Nephron progenitor cell (in vitro differentiated cells): ENCODE measurements at places on chromosomes 5 and 9.

DNA sequence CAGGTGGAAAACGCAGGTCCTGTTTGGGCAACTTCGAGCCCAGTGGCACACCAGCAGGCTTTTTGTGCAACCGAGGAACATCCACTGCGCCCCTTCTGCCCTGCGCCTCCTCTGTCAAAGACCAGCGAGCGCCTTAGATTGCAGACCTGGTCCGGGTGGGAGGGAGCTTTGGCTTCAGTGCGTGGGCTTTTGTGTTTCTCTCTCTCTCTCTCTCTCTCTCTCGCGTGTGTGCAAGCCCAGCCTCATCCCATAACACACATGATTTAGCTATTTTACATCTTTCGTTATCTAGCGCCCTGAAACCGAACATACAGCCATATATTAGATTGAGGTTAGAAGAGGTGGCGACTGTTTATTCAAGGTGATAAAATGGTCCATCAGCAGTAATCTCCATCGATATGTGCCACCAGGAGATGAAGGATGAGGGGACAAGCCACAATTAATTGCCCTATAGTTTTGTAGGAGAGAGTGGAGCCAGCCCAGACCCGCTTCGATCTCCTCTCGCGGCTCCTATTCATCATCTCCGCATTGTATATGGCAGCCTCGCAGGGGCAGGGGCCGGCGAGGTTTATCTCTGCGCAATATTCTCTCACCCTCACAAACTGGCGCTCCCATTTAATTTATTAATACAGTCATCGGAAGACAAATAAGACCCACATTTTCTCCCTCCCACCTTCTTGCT is 5.3 kb downstream of the PRDM6 start:
- DNase-seq: no peak

GRCh38 chr5:12870872-12871539 is 966.8 kb upstream of the CTNND2 start:
- no peak for DNase-seq

DNA sequence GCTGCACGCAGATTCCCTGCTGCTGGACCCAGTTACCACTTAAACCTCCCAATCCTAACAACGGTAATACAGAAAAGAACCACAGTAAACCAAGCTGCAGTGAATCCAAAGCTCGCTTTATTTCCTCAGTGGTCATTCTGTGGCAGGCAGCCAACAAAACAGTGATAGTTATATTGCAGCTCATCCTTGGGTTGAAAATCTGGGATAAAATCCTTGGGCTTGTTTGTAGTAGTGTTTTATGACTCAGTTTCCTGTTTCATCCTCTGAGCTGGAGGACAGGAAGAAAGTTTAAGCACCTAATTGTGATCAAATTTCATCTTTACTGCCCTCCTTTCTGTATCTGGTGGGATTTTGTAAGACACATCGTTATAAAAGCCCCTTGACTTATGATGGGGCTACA is 31.4 kb downstream of the HMGCR start:
- no peak for DNase-seq

GRCh38 chr9:8096091-8096490 is 296.5 kb upstream of the DMAC1 start:
- DNase-seq: no peak

- no peak for DNase-seq
These were observed 146.3 kb downstream of the SNX18 start for GRCh38 chr5:54663866-54664265.
